ENCODE measurements at places on chromosomes 12 and 14. TPM values are rescaled to one million over a fixed set of nuclear protein-coding genes. Genes with fewer than 3 reads are reported as not detected.

The HNF1A gene
- total RNA-seq: 0.57 TPM

The MGAT4C gene
- total RNA-seq: under 0.01 TPM

The CEP170B gene
- total RNA-seq: 56.7 TPM

The ITGA5 gene
- 21.5 TPM for total RNA-seq

DNA sequence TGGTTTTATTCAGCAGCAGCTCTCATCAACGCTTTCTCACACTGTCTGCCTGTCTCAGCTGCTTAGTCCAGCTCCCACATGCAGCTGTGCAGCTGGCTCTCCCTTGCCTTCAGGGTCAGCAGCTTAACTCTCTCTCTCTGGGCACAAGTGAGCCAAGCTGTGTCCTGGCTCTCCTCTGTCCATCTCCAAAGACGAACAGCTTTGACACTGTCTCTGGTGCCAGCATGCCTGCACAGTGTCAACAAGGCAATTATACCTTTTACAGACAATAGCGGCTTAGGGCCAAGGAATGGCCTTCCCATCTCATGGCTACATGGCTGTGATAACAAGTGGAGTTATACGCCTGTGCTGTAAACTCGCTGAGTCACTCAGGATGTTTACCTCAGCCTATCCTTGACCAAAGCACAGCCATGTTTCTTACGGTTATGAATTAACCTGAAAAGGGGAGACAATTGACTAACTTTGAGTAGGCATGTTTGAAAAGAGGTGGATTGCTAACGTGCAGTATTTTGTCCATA is 38.4 kb upstream of the MANSC4 start:
- DNase-seq: no peak

The TCTN1 gene
- 46.4 TPM for total RNA-seq

DNA sequence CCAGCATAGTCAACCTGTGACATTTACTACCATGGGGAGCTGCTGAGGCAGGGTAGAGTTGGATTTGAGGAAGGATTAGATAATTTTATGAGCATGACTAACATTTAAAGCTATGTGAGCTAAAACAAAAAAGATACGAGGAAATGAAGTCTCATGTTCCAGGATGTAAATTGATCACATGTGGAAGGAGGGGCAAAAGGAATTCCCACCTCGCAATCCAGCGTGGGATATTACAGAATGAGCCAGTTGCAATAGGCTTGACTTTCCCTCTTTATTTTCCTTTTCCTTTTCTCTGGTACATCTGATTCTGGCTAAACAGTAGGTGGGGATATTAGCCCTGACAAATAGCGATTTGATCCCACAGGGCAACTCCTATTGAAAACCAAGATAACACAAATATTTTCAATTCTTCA is 214.9 kb upstream of the HMGA2 start:
- no peak for DNase-seq

The CFAP54 gene
- not detected for total RNA-seq

The PZP gene
- not detected for total RNA-seq

DNA sequence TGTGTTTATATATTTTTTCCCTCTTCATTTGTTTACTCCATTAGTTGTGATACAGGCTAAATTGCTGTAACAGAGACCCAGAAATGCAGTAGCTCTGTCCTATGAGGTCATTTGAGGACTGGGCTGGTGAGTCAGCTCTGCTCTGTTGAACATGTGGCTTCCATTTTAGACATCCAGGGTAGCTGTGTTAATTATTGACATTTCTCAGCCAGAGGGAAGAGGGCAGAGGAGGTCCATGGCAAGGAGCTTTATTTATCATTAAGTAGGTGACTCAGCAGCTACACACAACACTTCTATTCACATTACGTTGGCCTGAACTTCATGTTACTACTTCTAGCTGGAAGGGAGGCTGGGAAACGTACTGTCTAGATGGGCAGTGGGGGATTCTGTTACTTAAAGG is 85.4 kb downstream of the PTCSC3 start:
- DNase-seq: no peak

DNA sequence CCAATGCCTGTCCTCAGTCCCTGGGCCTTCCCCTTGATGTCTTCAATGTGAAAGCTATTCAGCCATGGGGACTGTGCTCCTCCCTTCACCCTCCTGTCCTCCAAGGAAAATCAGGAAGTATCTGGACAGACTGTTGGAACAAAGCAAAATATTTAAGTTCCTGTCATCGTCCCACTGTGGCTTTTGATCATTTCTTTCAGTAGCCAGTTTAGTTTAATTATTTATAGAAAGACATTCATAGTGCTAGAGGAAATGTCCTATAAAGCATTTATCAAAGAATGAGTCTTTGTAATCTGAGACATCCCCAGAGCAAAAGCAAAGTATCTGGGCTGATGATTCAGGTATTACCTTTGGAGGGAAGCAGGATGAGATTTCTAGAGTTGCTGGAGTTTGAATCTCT is 254.1 kb downstream of the NRXN3 start:
- DNase-seq: no peak

DNA sequence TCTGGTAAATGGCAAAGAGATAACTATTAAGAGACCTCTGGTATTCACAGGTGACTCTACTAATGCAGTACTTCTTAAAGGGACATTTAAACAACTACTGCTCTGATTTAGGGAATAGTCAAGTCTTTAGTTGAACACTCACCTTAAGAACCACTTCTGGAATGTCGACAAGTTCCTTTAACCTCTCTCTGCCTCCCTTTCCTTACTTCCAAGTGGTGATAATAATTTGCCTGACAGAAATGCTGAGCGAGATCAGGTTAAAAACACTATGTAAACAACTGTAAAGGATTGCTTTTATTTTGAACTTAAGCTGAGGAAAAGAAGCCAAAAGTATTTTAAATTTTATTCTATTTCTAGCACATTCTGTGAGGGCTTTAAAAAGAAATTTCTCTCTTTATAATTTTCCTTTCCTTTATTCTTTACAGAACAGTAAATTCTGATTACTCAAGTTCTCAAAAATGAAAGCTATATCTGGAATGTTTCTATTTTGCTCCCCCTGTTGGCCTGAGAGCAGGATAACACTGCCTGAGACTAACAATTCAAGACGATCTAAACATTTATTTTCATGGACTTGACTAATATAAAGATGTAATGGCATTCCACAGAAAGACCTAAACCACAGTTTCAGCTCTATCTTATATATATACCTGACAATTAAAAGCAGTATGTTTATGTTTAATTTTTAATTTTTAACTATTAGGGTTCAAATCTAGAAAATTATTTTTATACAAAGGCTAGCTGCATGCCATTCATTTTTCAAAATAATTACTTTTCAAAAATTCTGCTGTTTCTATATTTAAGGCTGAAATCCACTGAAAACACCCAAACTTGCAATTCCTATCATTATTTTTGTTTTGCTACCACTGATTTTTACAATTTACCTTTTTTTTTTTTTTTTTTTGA is 29.2 kb downstream of the ZCCHC8 start:
- no peak for DNase-seq

- no peak for DNase-seq
Measured at GRCh38 chr14:95146079-95146771, 11.1 kb downstream of the DICER1 start.

DNA sequence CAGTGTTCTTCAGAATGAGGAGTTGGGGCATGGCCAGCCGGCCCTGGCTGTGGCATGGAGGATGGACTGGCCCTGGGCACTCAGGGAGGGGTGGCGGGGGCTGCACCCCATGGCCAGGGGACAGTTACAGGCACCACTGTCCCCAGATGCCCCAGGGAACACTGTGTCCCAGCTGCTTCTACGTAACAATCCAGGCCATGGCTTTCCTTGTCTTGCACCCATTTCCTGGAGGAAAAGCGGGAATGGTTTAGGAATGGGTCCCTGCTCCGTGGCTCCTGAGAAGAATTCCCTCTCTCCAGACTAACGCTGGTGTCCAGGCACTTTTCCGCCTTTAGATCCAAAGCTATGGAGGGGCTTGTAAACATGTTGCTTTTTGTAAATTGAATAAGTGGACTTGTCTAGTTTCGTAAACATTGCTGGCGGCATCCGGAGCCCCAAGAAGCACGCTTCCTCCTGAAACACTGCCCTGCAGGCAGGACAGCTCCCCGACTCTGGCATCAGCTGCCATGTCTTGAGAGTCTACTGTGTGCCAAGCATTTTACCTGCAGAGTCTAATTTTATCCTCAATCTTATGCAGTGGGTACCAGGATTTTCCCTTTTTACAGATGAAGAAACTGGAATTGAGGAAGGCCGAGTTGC is 238.3 kb downstream of the SLC41A2 start:
- no peak for DNase-seq

DNA sequence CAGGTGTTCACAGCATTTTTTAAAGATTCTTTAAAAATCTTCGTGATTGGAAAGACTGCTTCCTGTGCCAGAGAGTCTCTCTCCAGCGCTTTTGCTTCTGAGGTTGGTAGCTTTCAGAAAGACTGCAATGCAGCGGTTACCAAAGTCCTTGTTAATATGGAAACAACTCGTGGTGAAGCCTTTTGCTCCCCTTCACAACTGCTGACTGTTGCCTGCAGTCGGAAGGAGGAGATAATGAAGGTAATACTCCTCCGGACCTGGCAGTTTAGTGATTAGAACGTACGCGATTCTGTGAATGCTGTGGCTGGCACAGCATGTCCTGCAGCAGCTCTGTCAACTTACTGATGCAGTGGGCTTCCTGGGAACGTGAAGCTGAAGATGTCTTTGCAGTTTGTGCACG is 50.9 kb downstream of the TRAF3 start:
- no peak for DNase-seq

- no peak for DNase-seq
Measured at GRCh38 chr12:32139064-32139421, 32.4 kb downstream of the BICD1 start.

The HOTAIR gene
- 13.4 TPM for total RNA-seq

DNA sequence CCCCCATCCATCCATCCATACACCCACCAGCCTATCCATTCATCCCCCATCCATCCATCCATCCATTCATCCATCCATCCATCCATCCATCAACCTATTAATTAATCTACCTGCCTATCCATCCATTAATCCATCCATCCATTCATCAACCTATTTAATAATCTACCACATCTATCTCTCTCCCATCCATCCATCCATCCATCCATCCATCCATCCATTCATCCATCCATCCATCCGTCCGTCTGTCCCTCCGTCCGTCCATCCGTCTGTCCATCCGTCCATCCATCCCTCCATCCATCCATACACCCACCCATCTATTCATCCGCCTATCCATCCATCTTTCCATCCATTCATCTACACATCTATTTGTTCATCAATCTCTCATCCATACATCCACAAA is 205.3 kb downstream of the VRK1 start:
- no peak for DNase-seq

The CRIP2 gene
- total RNA-seq: 125 TPM

- no peak for DNase-seq
Measured at GRCh38 chr12:101127521-101128219, 82.4 kb downstream of the SLC5A8 start.

DNA sequence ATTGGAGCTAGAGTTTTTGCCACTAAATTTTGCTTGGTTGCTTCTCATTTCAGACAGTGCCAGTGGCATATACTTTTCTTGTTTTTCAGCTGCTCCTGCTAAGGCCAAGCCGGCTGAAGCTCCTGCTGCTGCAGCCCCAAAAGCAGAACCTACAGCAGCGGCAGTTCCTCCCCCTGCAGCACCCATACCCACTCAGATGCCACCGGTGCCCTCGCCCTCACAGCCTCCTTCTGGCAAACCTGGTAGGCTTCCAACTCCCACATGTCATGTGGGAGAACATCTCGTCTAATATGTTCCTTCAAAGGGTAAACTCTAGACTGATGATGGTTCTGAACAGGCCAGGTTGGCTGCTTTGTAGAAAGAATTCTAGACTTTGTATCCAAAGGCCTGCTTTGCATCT is 11.0 kb downstream of the DLST start:
- no peak for DNase-seq

DNA sequence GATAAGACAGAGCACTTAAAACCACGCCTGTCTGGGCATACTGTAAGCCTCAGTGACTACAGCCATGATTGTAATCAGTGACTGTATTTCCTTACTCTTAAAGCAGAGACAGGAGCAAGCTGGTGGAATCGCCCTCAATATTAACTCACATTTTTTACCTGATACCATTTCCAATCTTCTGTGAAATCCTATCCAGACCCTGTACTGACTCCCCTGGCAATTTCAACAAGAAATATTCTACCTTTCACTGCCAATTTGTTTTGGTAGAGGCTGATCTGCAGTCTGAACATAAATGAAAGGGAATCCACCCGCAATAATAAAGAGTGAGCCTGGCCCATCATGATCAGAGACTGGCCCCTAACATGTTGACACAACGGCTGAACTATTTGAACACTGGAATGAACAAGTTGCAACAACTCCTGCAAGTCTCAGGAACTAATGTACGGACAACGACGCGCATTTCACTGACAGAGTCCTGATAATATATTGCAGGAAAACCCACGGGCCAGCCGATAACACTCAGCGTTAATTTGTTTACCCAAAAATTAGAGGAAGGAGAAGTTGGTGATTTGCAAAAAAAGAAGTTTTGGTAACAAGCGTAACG is 195.5 kb upstream of the BTG1 start:
- no peak for DNase-seq

DNA sequence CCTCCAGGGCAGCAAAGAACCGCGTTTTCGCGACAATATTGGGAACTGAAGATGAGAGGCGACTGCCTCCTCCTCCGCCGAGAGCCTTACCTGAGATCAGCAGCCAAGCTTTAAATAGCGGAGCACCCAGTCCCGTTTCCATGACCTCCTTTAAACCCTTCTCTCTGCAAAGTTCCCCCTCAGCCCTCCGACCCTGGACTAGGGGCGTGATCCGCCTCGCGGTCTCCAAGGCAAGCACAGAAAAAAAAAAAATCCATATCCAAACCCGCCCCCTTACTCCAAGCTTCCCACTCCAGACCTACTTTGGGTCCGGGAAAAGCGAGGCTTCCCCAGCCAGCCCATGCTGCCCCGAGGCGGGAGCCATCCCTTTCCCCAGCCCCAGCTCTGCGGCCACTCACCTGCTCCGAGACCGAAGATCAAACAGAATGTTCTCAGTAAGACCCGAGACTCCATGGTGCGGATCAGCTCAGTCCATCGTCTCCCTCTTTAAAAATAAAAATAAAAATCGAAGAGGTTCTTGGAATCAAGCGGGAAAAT is 630 bp downstream of the NELL2 start:
- DNase-seq: no peak

DNA sequence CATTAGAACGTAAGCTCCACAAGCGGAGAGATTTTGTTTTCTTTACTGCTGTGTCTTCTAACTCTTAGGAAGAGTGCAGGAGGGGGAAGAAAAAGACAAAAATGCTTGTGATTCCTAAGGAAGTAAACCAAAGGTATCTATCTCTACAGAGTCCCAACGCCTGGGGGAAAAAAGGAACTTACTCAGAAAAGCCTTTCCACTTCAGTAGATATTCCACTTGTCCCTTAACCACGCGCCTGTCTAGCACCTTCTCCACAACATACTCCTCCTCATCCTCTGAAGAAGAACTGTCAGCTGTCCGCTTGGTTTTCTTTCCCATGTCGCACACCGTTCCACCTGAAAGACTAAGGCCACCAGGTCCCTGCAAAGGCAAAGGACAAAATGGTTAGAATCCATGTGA is 22.6 kb downstream of the CBX5 start:
- no peak for DNase-seq

The USP30 gene
- 22.8 TPM for total RNA-seq

All from suprapubic skin (tissue), 4 donors.